ENCODE measurements at places on chromosomes 2 and 18. TPM values are rescaled to one million over a fixed set of nuclear protein-coding genes. Genes with fewer than 3 reads are reported as not detected.

Gene UCN
- 0.52 TPM for total RNA-seq

DNA sequence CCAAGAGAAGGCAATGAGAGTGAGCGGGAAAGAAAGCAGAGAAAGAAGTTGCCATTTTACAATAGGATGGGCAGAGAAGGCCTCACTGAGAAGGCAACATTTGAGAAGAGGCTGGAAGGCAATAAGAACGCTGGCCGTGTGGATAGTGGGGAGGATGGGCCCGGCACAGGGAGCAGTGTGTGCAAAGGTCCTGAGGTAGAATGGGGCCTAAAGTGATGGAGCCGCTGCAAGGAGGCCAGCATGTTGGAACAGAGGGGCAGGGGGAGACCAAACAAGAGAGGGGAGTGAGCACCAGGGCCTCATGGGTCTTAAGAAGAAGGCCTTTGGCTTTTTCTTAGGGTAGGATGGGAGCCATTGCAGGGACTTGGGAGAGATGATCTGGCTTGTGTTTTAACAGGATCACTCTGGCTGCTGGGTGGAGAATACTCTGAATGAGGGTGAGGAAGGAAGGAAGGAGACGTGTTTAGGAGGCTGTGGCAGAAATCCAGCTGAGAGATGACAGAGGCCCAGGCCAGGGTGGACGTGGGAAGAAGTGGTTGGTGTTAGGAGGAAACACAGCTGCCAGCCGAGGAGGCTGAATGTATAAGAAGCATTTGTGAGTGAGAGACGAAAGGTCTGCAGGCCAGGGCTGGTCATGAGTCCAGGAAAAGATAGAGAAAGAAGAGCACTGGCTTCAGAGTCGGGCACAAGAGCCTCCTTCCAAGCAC is 159.8 kb downstream of the KLHL29 start:
- no peak for DNase-seq
- H3K4me1 ChIP-seq = no peaks in the 10 kb centered on the region
- no peaks in the 10 kb centered on the region for H3K36me3 ChIP-seq
- H3K27ac ChIP-seq = no peak overlapping the region

GRCh38 chr2:200297100-200297499 is 9.4 kb upstream of the SPATS2L start:
- H3K36me3 ChIP-seq = no peaks in the 10 kb centered on the region
- H3K4me3 ChIP-seq = no peak overlapping the region

DNA sequence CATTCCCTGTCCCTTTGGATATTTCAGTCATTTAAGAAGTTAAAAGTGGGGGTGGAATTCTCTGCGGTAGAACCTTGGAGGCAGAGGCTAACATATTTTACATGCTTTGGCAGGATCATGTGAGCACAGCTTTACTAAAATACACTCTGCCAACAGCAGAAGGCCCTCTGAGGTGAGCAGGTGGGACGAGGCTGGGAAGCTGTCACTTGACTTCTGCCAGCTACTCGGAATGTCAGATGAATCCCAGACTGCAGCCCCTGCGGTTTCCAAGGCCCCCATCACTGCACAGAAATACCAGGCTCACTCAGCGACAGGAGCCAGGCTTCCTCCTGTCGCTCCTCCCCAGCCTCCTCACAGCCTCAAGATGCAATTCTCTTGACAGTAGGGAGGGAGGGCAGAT is 220.9 kb upstream of the REV1 start:
- H3K27me3 ChIP-seq = no peaks in the 10 kb centered on the region
- H3K4me1 ChIP-seq = no peaks in the 10 kb centered on the region
- H3K4me3 ChIP-seq = no peak overlapping the region
- H3K27ac ChIP-seq = no peak overlapping the region
- no peak for DNase-seq
- H3K36me3 ChIP-seq = no peaks in the 10 kb centered on the region

DNA sequence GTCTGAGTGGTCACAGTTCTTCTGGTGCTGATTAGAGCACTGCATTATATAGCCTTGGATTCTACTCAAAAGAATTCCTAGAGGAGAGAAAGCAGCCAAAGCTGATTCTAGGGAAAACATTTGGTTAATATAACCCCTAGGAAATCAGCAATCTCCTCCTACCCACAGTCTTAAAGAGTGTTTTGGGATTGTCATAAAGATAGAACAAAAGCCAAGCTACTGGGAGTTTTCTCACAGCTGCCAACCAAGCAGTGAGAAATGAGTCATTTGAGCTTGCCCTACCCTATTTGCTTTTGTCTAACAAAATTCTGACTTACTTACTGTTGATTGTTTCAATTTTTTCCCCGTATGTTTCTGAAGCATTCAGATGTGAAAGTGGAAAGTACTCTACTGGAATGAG is 469.3 kb downstream of the PLCL1 start:
- H3K36me3 ChIP-seq = no peaks in the 10 kb centered on the region
- no peak for DNase-seq
- H3K27me3 ChIP-seq = peaks cover 6% of the 10 kb centered on the region
- no peak overlapping the region for H3K27ac ChIP-seq

DNA sequence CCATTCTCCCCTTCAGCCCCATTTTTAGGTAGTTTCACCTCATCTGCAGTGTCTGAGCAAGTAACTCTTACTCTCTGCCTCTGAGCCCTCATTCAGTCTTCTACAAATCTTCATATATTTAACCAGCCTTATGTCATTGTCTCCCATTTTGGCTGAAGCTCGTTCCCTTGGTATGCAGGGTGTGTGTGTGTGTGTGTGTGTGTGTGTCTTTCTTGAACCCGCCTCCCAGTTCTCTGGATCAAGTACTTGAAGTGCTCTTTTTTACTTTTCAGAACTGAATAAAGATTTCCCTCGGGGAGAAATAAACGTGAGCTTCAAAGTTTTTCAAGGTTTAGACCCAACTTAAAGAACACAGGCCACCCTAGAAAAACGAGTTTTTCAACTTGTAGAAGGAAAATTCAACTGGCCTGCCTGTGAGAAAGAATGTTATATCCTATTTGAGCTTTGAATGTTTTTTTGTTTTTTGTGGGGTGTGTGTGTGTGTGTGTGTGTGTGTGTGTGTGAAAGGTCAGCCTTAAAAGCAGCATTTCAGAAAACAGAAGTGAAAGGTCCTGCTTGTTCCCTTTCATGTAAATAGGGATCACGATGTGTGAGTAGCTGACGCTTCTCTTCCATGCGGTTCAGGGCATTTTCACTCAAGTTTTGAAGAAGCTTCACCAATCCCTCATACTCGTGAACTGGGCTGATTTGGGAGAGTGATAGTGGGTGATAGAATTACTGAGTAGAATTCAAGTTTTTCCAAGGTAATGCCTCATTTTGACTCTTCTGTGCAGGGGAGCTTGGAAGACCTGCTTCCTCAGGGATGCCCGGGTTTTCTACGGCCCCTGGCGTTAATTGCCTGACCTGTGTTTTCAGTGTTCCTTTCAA is 50.6 kb upstream of the EML6 start:
- no peak overlapping the region for H3K4me3 ChIP-seq
- peaks cover 13% of the 10 kb centered on the region for H3K4me1 ChIP-seq
- H3K27me3 ChIP-seq = no peaks in the 10 kb centered on the region

Data from PC-3 (cell line).